ENCODE measurements at places on chromosomes 3 and 15.

- no peak for DNase-seq
These were observed 40.9 kb upstream of the SMAD3 start for GRCh38 chr15:67024314-67024997.

DNA sequence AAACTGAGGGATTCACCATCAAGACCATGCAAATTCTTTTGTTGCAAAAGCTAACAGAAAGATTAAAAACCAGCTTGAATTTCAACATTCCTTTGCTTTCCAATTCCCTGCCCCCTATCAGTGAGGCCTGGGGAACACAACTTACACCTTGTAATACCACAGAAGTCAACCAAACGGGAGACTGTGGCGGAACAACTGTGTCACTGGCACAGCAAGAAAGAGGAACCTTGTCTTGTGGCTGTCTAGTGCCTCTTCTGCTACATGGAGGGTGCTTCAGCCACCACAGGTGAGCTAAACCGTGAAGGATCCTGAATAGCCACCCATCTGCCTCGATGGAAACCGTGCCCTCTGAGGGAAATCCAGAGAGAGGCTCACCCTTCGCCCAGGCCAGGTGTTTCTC, 11.4 kb downstream of the CCDC12 start:
- DNase-seq: no peak

GRCh38 chr3:119349354-119350041, 55.3 kb downstream of the ARHGAP31 start:
- DNase-seq: no peak

GRCh38 chr15:63072809-63073277, 30.3 kb downstream of the TPM1 start:
- DNase-seq: no peak

- DNase-seq: no peak
These were observed 437.7 kb downstream of the SI start for GRCh38 chr3:164640591-164640990.

GRCh38 chr3:193744048-193744821, 151.2 kb downstream of the OPA1 start:
- DNase-seq: no peak

GRCh38 chr15:89628806-89629715, 26.2 kb downstream of the KIF7 start:
- DNase-seq: no peak

DNA sequence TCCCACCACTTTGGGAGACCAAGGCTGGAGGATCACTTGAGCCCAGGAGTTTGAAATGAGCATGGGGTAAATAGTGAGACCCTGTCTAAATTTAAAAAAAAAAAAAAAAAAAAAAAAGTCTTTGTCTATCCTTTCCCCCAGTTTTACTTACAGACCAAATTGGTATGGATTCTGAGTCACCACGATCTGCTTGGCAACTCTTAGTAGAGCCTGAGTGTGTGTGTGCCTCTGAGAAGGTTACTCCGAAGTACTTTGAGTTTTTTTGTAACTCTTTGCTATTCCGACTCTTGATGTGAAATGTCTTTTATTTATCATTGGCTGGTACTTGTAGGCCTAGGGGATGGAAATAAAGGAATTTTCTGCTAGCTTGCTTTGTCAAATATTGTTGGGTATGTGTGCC, 63.3 kb downstream of the RBM6 start:
- DNase-seq: no peak

- no peak for DNase-seq
These were observed 743.7 kb upstream of the EPHA6 start for GRCh38 chr3:96070678-96071077.

DNA sequence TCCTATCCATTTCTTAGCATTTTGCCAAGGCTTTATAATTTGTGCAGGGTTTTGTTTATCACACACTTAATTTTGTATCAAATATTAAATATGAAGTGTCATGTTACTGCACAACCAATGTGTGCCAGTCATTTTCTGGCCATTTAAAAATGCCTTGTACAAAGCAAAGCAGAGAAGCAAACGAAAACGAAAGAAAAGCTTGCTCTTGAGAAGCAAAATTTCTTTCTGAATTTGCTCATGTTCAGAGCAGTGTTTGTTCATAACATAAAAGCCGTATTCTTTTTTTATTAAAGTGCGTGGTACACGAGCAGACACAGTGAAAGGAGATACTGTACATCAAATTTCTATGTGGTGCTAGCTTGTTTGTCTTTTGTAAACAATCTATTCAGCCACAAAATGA, 792.6 kb downstream of the NAALADL2 start:
- DNase-seq: no peak

DNA sequence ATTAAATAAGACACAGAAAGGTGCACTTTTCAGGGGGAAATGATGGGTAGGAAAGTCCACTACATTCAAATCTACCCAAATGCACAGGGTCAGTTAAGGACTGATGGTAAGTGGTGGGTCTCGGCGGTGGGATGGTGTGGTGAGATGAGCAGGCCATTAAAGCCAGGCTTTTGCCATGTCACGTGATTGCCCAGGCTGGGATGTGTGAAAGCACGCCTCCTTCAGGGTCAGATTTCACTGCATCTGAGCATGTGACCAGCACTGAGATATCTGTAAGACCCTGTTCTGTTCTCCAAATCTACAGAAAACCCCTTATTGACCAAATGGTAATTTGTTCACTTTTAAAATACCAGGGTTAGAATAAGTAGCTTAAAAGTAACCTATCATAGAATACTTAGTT, 301.5 kb downstream of the MEX3B start:
- no peak for DNase-seq

- DNase-seq: no peak
These were observed 1.9 kb downstream of the MB21D2 start for GRCh38 chr3:192915722-192916121.

- no peak for DNase-seq
These were observed 44.4 kb downstream of the RAB11A start for GRCh38 chr15:65913631-65914199.

DNA sequence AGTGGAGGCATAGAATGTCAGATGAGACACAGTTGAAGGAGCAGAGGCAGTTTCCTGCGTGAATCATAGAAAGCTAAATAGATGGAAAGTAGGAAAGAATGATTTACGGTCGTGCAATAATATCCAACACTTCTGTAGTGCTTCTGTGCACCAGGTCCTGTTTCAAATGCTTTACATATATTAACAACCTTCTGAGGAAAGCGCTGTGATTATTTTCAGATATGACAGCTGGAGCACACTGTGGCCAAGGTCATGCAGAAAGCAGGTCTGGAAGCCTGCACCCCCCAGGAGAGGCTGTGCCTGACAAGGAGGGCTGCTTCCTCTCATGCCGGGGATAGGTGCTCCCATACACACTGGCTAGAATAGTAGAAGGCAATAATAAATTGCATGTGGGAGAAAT, 104.5 kb downstream of the CHRNA7 start:
- no peak for DNase-seq

DNA sequence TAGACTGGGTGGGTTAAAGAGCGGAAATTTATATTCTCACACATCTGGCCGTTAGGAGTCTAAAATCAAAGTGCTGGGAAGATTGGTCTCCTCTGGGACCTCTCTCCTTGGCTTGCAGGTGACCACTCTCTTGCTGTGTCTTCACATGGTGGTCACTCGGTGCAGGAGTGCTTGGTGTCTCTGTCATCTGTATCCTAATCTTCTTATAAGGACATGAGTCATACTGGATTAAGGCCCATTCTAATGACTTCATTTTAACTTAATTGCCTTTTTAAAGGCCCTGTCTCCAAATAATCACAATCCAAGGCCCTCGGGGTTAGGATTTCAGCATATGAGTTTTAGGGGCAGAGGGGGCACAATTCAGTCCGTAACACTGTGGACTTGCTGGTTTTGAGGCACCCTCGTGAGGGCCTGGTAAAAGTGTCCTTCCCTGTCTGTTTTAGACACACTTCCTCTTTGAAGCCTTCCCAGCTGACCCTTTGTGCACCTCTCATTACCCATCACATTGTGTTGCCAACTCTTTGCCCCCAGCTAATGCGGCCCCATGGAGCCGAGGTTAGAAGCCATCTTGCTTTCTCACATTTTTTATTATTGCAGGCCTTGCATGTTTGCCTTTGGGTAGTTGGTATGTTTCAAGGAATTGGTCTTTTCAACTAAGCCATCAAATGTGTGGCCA, 3.2 kb downstream of the XYLB start:
- no peak for DNase-seq

GRCh38 chr3:45640724-45641361, 46.3 kb downstream of the LIMD1 start:
- no peak for DNase-seq

DNA sequence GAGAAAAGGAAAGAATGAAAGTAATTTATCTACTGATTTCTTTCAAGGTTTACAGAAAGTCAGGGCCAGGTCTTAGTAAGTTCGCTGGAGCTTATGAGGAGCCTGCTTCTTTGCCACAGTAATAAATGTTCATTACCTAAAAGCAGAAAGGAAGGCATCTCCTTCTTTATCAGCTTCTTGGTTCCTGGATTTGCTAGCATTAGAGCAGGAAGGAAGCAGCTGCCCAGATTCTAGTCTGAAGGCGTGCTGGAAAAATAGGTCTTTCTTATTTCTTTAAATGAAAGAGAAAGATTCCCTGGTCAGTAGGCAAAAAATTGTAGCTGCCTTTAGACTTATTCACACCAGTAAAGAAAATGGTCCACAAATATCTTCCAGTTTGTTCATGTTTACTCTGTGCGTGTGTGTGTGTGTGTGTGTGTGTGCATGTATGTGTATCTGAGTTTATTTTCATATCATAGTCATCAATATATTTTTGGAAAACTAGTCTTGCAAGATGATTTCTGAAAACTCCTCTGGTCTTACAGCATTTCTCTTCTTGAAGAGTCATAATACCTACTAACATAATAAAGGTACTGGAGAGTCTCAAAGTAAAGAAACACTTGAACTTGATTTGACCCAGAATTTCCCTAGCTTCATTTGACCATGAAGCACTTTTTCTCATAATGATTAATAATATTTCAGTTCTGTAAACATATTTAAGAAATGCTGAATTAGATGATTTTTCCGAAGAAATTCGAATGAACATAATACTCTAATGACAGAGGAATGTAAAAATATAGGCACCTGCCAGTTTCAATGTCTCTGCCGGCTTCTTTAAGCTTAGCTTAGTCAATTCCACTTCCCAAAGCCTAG, 255.3 kb upstream of the ZPLD1 start:
- no peak for DNase-seq

DNA sequence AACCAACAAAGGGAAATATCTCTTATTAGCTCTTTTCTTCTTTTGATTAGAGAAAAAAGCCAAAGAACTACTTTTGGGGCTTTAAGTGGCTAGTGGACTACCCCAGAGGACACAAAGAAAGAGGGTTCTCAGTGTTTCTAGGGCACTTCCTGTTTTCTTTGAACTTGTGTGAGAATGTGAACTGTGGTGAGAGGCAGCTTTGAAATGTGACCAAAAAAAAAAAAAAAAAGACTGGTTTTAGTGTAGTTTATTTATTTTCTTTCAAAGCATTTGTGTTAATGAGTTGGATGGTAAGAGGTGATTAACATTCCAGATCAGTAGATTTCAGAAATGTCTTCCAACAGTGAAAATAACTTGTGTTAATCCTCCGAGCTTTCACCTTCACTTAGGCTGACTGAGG, 32.4 kb downstream of the SELENOT start:
- no peak for DNase-seq

DNA sequence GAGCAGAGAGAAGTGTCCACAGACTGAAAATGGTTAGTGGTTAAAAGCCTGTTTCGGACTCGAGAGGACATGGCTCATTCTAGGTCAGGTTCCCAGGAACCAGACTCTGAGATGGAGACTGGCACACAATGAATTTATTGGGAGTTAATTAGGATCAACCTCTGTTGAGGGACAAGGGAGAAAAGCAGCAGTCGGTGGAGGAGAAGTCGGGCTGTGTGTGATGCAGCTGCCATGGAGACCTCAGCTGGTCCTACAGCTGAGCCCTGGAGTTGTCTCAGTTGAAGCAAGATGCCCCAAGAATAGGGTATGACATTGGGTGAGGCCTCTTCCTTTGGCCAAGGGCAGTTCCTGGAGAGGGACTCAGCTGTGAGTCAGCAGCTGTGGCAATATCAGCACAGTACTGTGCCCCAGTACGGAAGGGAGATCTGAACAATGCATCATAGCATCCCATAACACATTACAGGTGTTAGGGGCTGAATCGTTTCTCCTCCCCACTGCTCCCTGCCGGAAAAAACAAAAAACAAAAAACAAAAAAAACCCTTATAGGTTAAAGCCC, 105.4 kb downstream of the ABHD5 start:
- no peak for DNase-seq

- no peak for DNase-seq
These were observed 75.1 kb upstream of the ETV5 start for GRCh38 chr3:186184021-186184420.

DNA sequence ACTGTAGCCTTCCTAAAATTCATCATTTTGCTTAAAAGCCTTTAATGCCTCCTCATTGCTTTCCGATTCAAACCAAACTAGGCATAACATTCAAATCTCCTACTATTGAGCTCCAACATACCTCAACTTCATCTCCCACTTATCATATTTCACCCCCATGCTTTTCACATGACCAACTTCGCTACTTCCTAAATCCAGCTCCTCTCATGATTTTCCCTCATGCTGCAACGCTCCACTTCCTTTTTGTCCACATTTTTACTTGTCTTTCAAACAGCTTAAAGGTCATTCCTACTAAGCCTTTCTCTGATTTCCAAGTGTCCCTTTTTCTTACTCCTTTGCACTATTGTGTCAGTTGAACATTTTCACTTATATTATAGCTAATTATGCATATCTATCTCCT, 20.3 kb upstream of the ANXA2 start:
- no peak for DNase-seq

GRCh38 chr3:186946756-186947375, 16.5 kb downstream of the ST6GAL1 start:
- DNase-seq: no peak

DNA sequence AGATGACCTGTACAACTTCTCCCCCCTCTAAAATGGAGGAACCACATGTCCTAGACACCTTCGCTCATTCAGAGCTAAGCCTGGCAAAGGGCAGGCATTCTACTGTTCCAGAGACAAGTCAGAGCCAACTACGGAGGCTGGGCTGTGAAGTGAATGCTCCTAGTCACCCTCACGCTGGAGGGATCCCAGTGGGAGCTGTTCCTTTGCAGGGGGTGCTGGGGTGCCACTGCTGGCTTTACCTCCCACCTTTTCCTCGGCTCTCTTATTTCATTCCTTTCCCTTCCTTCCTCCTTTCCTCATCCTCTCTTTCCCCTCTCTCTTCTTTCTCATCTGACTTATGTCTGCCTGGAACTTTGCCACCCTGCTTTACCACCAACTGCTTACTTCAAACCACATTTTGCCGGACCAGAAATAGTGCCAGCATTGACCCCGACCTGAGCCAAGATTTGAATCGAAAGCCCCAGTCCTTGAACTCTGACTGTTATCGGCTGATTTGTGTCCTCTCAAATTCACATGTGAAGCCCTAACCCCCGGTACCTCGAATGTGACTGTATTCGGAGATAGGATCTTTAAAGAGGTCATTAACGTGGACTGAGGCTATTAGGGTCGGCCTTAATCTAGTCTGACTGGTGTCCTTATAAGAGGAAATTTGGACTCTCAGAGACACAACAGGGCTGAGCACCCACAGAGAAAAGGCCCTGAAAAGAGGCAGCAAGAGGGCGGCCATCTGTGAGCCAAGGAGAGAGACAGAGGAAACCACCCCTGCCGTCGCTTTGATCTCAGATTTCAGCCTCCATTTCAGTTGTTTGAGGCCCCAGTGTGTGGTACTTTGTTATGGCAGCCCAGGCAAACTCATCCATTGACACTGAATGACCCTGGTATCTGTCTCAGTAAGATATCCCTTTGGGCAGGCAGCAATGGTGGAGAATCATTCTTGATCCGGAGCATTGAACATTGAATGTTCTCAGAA, 31.3 kb upstream of the TBC1D21 start:
- DNase-seq: no peak

- no peak for DNase-seq
These were observed 703.0 kb downstream of the PLOD2 start for GRCh38 chr3:145457825-145458552.
